Esophagus squamous epithelium (tissue), 5 donors: ENCODE measurements at places on chromosomes 2 and 18. TPM values are rescaled to one million over a fixed set of nuclear protein-coding genes. Genes with fewer than 3 reads are reported as not detected.

The SERPINB3 gene
- total RNA-seq, result 911 TPM

The TBC1D8 gene
- 46.9 TPM for total RNA-seq

GRCh38 chr18:57768537-57769326 lies 34.4 kb downstream of the ATP8B1 start:
- no peak for DNase-seq
- H3K36me3 ChIP-seq, result no peaks in the 10 kb centered on the region

DNA sequence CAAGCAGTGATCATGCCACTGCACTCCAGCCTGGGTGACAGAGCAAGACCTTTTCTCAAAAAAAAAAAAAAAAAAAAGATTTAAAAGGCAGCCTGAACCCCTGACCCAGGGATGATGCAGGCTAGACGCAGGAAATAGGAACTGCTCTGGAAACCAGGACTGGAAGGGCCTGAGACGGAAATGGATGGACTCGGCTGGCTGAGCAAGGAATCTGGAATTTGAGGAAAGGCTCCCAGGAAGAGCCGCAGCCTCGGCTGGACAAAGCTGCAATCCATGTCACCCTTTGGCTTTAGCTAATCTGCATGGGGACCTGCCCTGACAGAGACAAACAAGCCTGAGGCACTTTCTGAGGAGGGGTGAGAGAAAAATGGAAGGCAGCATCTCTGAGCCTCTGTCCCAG lies 55.0 kb upstream of the DAPL1 start:
- no peaks in the 10 kb centered on the region for H3K27me3 ChIP-seq
- no peak for DNase-seq
- H3K4me1 ChIP-seq, result peaks cover 63% of the 10 kb centered on the region
- no peaks in the 10 kb centered on the region for H3K36me3 ChIP-seq
- H3K4me3 ChIP-seq, result no peak overlapping the region
- H3K27ac ChIP-seq, result no peak overlapping the region

- no peaks in the 10 kb centered on the region for H3K36me3 ChIP-seq
- no peak overlapping the region for H3K27ac ChIP-seq
- DNase-seq, result no peak
Measured at GRCh38 chr2:598058-598802, 79.0 kb downstream of the TMEM18 start.
